ENCODE measurements at places on chromosomes 7 and 10.

DNA sequence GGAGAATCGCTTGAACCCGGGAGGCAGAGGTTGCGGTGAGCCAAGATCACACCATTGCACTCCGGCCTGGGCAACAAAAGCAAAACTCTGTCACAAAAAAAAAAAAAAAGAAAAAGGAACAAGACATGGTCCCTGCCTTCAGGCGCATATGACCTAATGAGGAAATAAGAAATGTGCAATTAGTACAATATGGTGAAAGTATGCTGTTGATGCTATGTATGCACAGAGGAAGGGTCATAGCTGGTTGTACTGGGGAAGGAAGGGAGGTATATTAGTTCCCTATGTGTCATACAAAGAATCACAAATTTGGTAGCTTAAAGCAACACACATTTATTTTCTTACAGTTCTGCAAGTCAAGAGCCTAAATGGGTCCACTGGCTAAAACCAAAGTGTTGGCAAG is 97.8 kb upstream of the MPP7 start:
- DNase-seq, result no peak

DNA sequence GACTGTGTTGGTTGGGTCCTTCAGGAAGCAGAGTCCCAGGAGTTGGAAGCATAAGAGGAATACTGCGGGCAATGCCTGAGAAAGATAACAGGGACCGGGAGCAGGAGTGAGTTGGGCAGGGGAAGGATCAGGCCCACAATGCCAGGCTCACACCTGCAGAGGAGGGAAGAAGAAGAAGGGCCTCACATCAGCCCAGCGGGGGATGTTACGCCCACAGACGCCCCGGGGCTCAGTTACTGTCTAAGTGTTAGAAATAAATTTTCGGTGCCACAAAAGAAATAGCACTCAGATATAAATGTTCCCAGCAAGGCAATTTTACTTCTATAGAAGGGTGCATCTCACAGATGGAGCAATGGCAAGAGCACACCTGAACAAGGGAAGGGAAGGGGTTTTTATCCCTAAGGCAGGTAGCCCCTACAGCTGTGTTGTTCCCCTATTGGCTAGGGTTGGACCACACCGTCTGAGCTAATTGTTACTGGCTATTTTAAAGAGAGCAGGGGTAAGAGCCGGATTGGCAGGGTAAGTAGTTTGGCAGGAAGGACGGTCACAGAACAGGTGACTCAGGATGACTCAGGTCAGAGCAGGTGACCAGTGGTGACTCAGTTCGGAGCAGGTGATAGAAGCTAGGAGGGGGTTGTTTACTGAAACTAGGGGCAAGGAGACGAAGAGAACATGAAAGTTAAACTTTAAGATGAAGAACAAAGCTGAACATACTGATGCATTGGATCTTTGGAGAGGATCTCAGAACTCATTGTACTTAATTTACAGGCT is at the start of gene NOS3:
Gene NOS3, plus strand, starts transcription at position 602 of the 771 bp plus-strand sequence. CDS start 2,787 bp downstream, outside the sequence.
- DNase-seq, result no peak

- no peak for DNase-seq
These were observed 35.5 kb upstream of the DRGX start for GRCh38 chr10:49431426-49431825.

GRCh38 chr10:108252771-108253170 is 1088.3 kb upstream of the SORCS1 start:
- no peak for DNase-seq

GRCh38 chr10:86392723-86393094 is 26.1 kb upstream of the GRID1 start:
- no peak for DNase-seq

- no peak for DNase-seq
These were observed 10.7 kb downstream of the ATOH7 start for GRCh38 chr10:68221196-68221595.

DNA sequence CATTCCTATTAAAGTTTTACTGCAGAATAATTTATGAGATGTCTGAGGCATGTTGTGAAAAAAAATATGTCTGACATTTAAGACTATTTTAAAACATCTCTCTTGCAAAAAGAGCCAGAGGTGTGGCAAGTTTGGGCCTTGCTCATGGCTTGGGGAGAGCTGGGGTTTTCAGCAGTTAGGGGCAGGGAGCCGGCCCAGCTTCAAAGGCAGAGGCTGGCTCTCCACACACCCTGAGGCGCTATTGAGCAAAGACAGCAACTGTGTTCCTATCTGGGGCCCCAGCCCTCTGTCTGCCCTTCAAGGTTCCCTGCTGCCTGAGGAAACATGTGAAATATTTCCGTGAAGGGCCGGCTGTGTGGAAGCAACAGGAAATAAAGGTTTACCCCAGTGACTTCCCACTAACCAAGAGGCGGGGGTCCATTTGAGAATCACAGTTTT is 94.0 kb downstream of the SORBS1 start:
- no peak for DNase-seq

- peak; percentile 69 for DNase-seq
These were observed 59.8 kb downstream of the COA1 start for GRCh38 chr7:43669286-43670081.

GRCh38 chr10:47423476-47423875 is 39.4 kb upstream of the ZNF488 start:
- DNase-seq, result no peak

DNA sequence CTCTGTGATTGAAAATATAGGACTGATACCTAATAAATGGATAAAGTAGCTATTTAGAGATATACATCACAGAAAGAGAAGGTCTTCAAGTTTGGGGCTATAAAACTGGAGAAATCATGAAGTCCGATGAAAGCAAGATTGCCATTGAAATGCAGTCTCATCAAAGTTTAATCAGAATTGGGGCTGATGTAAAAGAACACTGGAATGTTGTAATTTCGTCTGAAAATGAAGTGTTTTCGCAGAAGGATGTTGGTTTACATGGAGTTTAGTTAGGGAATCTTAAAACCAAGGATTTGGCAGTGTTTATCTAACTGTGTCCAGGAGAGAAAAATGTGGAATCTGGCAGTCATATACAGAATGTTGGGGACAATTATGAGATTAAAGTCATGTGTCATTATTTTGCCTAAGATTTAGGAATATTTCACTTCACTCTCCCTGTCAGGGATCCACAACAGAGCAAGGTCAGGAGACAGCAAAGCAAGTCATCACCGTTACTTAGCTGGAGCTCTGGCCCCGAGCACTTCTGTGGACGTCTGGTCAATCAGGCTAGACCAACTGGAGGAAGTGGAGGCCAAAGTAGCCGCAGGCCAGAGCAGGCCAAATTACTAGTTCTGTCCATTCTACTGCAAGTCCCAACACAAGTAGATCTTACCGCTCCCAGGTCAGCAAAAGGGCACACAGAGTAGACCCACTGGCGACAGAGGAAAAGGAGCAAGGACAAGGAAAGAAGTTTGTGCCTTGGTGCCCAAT is 37.0 kb downstream of the EPDR1 start:
- no peak for DNase-seq

- DNase-seq, result no peak
These were observed 117.5 kb upstream of the PRPS1L1 start for GRCh38 chr7:18145160-18145559.

- DNase-seq, result no peak
These were observed 161.1 kb downstream of the PAXIP1 start for GRCh38 chr7:154841731-154842331.

- no peak for DNase-seq
These were observed 20.1 kb downstream of the GHRHR start for GRCh38 chr7:30983914-30984247.

- DNase-seq, result no peak
These were observed 1.8 kb upstream of the PYROXD2 start for GRCh38 chr10:98416606-98417388.

- DNase-seq, result no peak
These were observed 346.9 kb downstream of the RNLS start for GRCh38 chr10:88236121-88236743.

GRCh38 chr7:8236780-8237407 is 25.1 kb downstream of the ICA1 start:
- no peak for DNase-seq

DNA sequence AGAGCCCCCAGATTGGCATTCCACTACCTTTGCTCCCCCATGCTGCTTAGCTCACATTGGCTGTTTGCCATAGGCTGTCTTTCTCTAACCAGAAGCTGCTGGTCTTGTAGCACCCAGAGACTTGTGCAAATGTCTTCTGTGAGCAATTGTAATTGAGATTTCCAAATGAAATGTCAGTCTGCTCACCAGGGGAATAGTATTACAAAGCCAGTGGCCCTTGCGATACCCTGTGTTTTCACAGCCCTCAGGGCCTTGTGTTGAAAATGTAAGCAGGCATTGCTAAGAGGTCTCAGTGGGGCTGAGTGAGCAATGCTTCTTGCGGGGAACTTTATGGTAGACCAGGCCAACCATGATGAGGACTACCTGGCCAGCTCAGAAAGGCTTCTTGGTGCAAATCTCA is 746.5 kb downstream of the LRMDA start:
- DNase-seq, result no peak
